ENCODE measurements at places on chromosomes 1 and 21.

DNA sequence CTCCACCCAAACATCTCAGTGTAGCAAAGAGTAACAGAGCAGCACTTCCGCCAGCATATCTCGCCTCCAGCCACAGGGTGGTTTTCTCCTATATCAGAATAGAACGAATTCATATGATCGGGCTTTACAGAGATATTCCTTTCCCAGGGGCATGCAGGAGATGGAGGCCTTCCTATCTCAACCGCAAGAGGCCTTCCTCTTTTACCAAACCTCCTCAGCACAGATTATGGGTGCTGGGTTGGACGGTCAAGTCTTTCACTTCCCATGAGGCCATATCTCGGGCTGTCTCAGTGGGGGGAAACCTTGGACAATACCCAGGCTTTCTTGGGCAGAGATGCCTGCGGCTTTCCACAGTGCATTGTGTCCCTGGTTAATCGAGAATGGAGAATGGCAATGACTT lies 65.8 kb downstream of the OVGP1 start:
- DNase-seq, result no peak

- DNase-seq, result no peak
Measured at GRCh38 chr1:63621698-63622097, 28.5 kb downstream of the PGM1 start.

DNA sequence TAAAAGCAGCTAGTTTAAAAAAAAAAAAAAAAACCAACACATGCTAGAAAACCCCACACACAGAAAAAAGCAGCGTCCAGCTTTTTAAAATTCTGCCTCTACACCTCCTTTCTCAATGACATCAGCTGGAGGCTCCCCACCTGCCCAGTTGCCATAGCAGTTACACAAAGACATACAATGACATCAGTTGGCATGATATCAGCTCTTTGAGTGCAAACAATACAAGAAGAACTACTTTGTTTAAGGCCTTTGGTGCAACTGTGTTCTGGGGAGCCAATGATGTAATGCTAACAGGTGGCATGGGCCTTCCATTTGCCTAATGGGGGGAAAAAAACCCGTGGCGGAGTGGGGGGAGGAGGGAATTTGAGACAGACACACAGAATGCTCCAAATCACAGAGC lies 32.9 kb downstream of the DUSP10 start:
- DNase-seq, result peak; percentile 17

DNA sequence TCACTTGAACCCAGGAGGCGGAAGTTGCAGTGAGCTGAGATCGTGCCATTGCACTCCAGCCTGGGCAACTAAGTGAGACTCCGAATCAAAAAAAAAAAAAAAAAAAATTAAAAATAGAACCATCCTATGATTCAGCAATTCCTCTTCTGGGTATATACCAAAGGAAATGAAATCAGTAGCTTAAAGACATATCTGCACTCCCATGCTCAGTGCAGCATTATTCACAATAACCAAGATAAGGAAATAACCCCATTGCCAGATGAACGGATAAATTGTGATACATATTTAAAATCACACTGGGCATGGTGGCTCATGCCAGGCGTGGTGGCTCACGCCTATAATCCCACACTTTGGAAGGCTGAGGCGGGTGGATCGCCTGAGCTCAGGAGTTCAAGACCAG lies 23.8 kb downstream of the ALDH9A1 start:
- DNase-seq, result no peak

DNA sequence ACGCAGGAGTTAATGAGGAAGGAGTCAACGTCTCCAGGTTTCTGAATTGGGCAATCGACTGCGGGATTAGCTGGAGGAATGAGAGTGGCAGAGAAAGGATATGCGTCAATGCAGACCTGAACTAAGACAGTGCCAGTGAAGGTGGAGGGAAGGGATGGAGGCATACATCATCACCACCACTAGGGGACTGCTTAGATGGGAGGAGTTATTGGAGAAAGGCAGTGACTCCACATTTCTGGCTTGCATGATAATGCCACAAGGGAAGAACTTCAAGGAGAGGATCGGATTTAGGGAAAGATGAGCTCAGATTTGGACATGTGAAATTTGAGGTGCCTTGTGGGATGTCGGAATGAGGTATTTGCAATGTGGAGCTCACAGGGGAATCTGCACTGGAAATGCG lies 17.5 kb downstream of the VASH2 start:
- DNase-seq, result peak; percentile 63

- no peak for DNase-seq
Measured at GRCh38 chr1:71780681-71781080, 501.7 kb downstream of the NEGR1 start.

DNA sequence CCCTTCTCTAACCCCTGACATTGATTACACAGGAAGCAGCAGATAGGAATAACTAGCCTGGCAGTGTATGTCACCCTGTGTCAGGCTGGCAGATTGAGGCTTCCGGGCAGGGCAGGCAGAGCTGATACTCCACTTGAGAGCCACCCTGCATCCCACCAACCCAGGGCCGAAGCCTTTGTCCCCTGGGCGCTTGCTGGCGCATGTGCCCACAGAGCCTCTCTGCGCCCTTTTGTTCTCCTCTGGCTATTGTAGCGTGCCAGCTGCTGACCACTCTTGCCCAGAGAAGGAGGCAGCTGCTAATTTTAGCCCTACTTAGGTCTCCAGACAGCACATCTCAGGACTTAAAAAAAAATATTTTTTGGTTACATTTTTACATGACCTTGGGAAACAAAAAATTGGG lies 304.9 kb downstream of the HHAT start:
- no peak for DNase-seq

DNA sequence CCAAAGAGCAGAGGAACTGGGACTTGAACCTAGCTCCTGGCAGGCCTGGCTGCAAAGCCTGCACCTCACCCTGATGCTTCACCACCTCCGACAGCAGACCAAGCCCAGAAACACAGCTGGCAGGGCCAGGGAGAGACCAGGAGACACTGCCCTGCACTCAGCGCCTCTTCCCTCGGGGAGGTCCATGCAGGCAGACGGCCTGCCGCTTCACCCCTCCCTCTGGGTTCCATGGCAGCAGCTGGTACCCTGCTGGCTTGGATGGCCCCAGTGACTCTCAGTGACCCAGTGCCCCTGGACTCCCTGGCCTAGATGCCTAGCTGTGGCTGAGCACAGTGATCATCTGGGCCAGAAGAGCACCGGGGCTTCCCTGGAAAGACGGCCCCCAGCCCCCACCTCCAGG lies 65.3 kb upstream of the TARDBP start:
- no peak for DNase-seq

DNA sequence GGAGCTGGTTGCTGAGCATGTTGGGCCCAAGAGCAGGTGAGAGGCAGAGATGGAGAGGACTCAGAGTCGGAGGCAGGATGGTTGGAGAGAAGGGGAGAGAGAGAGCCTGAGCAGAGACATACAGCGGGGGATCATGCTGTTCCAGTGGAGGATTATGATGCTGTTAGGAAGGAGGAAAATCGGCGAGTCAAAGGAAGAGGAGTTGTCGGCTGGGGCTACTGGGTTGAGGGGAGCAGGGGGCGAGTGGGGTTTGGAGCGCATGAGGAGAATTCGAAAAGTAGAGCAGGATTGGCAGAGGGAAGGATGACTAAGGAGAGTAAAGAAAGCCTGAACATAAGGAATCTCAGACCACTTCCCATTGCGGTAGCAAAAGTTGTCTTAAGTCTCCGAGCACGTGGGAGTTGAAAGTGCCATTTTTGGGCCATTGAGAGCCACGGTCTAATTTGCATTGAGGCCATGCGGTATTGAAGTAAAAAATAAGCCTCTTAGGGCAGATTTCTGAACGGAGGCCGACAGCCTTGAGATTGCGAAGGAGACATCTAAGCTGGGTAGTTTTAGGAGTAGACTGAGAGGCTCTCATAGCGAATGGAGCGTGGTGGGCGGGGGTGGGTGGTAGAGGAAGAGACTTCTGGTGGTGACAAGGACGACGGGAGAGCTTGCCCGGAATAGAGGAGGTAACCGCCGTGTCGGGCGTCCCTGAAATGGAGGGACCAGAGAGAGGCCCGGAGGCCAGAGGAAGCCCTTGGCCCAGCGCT lies 140.4 kb upstream of the ETV3 start:
- DNase-seq, result no peak

DNA sequence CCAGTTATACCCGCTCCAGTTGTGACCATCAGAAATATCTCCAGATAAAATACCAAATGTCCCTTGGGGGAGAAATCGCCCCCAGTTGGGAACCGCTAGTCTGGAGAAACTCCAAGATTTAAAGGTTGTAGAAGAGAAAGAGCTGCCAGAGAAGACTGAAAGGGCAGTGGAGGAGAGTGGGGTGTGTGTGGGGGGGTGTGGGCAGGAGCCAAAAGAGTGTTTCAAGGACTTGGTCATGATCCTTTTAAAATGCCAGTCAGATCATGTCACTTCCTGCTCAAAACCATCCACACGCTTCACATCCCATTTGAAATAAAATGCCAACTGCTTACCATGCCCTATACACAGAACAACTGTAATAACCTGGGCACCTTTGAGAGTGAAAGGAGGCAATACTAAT lies 3.4 kb upstream of the HEYL start:
- no peak for DNase-seq

GRCh38 chr1:24443241-24443656 lies 27.6 kb downstream of the NIPAL3 start:
- no peak for DNase-seq

DNA sequence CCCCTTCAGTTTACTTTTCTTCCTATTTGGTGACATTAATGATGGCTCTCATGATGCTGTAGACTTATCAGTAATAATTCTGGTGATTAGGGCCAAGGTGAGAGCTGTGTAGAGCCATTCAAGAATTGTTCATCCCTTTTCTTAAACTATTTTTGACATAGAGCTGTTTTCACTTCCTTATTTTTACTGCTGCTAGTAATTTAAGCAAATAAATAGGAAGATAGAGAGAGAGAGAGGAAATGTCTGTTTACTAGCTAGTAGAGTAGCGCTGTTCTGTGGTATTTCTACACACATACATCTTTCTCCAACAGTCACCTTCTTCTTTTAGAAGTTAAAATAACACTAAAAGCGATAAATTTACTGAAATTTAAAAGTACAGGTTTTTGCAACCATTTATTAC lies 678.0 kb upstream of the ZP4 start:
- DNase-seq, result no peak

DNA sequence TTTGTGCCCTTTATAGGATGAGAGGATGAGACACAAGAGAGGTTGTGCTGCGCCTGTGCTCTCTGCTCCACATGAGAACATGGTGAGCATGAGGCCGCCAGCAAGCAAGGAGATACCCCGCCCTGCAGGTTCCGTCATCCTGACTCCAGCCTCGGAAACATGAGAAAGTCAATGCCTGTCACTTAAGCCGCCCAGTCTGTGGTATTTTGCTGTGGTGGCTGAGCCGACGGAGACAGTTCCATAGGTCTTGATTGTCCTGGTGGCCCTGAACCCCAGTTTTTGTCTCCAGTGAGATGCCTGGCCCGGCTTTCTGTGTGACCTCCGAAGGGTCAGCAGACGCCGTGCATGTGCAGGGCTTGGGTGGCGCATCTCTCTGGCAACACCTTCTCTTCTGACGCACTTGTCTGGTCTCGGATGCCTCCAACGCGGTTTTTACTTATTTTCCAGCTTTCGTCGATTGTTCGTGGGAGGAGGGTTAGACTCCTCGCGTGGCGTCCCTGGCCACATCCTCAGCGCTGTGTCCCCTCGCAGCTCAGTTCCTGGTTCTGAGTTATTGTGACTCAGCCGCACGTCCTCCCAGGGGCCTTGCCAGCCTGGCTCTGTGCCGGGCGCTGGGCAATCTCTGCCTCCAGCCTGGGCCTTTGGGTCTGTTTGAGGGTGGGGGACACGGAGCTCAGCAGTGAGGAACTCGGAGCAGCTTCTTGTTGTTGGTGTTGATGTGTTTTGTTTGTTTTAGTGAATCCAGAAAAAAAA lies 70.0 kb downstream of the FAAP20 start:
- no peak for DNase-seq

- DNase-seq, result no peak
Measured at GRCh38 chr1:224447971-224448370, 13.4 kb upstream of the WDR26 start.

GRCh38 chr1:43847290-43847689 lies 86.3 kb upstream of the ARTN start:
- DNase-seq, result no peak

DNA sequence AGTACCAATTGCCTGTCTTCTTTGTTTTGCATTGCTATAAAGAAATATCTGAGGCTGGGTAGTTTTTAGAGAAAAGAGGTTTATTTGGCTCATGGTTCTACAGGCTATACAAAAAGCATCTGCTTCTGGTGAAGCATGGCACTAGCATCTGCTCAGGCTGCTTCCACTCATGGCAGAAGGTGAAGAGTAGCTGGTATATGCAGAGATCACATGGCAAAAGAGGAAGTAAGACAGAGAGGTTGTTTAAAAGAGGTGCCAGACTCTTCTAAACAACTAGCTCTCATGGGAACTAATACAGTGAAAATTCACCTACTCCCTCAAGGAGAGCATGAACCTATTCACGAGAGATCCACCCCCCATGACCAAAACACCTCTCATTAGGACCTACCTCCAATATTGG lies 56.7 kb upstream of the GUCA2B start:
- DNase-seq, result no peak

- DNase-seq, result peak; percentile 68
Measured at GRCh38 chr1:32240140-32240951, 6.7 kb upstream of the FAM167B start.

DNA sequence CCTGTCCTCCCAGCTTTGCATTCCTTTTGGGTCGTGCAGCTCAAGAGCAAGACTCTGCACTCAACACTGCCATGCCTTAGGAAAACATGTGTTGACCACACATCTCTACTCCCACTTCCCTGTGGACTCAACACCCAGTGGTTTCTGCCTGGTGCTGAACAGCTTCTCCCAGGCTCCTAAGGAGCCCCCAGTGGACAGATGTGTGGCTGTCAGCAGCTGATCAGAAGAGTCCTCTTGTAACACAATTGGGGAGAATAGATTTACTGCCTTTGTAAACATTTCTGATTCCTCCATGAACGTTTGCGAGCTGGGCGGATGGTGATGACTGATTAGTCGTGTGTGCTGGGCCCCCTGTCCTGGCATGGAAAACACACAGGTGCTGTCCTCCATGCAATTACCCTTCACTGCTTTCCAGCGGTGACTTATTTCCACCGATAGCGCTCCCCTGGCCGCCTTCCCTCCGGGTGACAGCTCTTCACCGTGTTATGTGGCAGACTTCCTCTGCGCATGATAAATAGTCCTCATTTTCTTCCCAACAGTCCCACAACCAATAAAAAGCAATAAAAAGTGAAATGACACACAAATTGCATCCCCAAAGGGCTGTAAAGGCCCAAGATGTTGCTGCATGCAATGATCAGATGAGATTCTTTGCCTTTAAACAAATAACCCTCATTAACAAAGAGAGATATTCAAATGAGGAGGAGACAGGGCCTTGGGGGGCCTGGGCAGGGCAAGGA lies 249.4 kb upstream of the AJAP1 start:
- no peak for DNase-seq

DNA sequence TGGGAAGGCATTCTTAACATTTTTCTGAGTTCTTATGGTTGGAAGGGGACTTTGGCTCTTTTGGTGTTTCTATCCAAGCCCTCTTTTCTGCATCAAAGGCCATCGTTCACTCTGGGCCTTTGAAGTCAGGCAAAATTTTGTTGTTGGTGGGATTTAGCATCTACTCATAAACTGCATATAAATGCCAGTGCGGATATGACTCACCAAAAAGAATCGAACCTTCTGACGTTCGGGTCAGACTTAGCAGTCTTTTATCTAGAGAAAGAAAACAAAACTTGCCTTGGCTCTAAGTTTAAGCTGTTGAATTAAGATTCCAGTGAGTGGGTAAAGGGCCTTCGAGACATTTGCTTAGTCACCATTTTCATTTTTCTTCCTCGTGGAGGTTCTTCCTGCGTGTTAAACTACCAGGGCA lies 51.4 kb downstream of the EVA1C start:
- no peak for DNase-seq

- DNase-seq, result peak; percentile 51
Measured at GRCh38 chr1:154501423-154502065, 475 bp upstream of the TDRD10 start.

- DNase-seq, result no peak
Measured at GRCh38 chr1:119674835-119675289, 26.8 kb upstream of the ZNF697 start.

Measured in HuH-7 (cell line).